Memory B cell (primary cell): ENCODE measurements at places on chromosomes 1 and 21.

DNA sequence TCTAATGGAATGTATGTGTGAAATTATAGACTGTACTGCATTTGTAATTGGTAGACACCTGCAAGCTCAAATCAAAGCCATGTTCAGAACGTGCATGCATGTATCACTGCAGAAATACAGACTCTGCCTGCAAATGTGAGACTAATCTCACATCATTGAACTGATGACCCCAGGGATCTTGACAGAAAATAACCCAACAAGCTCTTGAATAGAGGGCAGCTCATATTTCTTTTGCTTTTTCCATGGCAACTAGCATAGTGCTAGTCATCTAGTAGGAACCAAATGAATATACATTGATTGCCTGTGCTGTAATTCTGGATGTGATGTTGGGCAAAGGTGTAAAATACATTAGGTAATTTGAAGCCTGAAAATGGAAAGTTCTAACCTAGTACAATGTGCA lies 62.4 kb downstream of the PTPRC start:
- peak overlapping the region; percentile 8 for H3K27ac ChIP-seq
- peaks cover 35% of the 10 kb centered on the region for H3K4me1 ChIP-seq
- H3K27me3 ChIP-seq, result no peaks in the 10 kb centered on the region

DNA sequence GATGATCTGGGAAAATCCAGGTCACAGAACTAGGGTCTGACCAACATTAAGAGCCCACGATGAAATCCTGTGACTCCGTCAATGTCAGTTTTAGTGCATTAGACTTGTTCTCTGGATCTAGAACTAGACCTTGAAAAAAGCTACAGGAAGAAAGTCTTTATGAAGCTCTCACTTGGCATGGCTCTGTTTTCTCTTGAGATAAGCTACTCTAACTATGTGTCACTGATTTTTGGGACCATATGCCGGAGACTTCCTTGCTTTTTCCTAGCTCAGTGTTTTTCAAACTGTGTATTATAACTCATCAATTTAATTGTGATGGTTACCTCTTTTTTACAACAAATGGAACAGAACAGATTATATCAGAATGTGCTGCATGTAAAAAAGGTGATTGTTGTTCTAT lies 379.7 kb upstream of the DAB1 start:
- peaks cover 3% of the 10 kb centered on the region for H3K27me3 ChIP-seq
- no peak for DNase-seq
- no peak overlapping the region for H3K27ac ChIP-seq
- peaks cover 2% of the 10 kb centered on the region for H3K4me1 ChIP-seq
- no peaks in the 10 kb centered on the region for H3K36me3 ChIP-seq
- no peak overlapping the region for H3K4me3 ChIP-seq

- no peak overlapping the region for H3K27ac ChIP-seq
- no peak for DNase-seq
These were observed 31.7 kb upstream of the ITLN1 start for GRCh38 chr1:160916666-160917065.

DNA sequence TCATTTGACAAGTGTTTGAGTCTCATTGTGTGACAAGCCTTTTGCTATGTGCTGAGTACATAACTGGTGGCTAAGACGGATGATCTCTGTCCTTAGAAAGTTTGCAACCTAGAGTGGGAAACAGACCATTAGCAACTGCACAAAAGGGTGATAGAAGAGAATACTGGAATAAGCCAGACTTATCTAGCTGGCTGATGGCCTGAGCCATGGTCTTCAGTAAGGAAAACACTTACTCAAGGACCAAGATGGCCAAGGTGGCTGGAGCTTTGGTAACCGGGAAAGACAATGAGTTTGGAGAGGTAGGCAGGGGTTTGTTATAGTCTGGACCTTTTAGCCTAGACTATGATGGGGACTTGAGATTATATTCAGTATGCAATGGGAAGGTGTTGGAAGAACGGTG lies 1.6 kb upstream of the TAF12 start:
- H3K4me1 ChIP-seq, result peaks cover 25% of the 10 kb centered on the region
- H3K27ac ChIP-seq, result peak overlapping the region; percentile 95
- H3K4me3 ChIP-seq, result peak overlapping the region; percentile 96

GRCh38 chr1:26780344-26780957 lies 7.3 kb upstream of the PIGV start:
- DNase-seq, result no peak
- peak overlapping the region; percentile 28 for H3K27ac ChIP-seq
- no peaks in the 10 kb centered on the region for H3K27me3 ChIP-seq
- H3K4me1 ChIP-seq, result peaks cover 31% of the 10 kb centered on the region
- H3K36me3 ChIP-seq, result peaks cover 28% of the 10 kb centered on the region
- H3K4me3 ChIP-seq, result no peak overlapping the region

DNA sequence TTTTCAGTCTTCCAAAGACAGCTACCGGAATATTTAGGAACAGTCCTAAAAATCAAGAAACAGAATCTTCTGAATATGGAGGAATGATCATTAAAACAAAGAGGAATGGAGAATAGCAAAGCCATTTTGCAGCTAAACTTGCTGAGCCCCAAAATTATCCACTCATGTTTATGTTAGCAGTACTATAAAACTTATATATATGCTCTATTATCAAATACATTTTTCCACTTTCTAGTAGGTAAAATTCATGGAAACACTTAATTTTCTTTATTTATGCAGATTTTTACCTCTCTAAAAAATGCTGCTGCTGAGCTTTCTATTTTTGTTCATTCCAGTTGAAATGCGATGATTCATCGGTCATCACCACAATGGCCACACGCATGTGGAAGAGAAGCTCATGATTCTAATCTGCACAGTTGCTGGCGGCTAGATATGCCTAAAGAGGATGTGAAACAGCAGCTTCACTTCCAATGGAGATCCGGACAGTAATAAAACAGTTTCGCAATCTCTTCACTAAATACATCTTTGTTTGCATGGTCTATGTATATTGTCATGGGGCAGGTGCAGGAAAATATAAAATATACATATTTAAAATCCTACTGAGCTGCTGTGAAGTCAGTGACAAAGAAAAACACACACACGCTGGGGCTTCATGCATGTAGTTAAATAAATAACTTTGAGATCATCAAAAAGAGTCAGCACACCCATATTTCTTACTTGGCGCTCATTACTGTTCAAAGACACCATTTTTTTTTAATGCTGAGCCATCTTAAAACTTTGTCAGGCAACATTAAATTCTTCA lies 292.2 kb downstream of the SMYD3 start:
- H3K4me1 ChIP-seq, result peaks cover 8% of the 10 kb centered on the region
- DNase-seq, result no peak
- H3K4me3 ChIP-seq, result no peak overlapping the region

DNA sequence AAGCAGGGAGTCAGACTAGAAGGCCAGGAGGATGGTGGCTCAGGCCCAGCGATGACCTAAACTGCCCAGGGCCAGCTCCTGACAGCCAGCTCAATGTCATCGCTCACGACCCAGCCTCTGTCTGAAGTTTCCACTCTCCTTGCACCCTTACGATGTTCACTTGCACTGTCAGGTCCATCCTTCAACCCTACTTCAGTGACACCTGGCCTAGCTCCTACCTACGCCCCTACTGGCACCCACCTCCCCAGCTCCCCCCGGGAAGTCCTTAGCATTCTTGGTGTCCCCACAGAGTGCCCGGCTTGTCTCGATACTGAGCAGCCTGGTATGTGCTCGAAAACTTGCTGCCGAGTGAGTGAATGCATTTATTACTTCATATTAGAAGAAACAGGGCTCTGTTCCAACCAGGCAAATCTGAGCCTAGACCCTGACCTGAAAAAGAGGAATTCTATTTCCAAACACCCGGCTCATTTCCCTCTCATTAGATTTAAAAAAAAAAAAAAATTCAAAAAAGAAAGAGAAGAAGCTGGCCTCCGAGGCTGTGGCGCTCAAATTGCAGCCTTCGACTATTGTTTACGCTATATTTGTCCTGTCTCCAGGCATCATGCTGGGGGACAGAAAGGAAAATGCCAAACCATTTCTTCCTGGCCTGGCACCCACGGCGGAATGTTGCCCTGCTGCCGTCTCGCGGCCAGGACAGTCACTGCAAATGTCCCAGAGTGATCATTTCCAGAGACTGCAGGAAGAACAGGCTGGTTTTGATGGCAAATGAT lies 29.8 kb upstream of the LRRC38 start:
- H3K4me3 ChIP-seq, result no peak overlapping the region
- no peaks in the 10 kb centered on the region for H3K4me1 ChIP-seq
- no peak overlapping the region for H3K27ac ChIP-seq
- no peaks in the 10 kb centered on the region for H3K36me3 ChIP-seq
- DNase-seq, result no peak

DNA sequence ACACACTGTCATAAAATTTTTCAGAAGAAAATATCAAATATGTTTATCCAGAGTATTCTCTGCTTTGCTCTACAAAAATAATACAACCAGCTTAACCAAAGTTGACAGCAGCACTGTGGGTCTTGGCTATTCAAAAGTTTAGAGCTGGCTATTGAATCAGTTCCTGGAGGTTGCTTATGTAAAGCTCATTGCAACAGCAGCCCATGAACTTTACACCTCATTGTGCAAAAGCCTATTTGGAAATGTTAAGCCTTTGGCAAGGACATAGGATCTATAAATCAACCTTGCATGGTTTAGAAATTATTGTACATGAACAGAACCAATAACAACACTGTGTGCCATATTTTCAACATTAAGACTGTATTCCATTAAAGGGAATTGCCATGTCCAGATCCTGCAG lies 714.9 kb downstream of the ADGRL2 start:
- DNase-seq, result no peak
- no peaks in the 10 kb centered on the region for H3K36me3 ChIP-seq
- no peak overlapping the region for H3K4me3 ChIP-seq
- no peak overlapping the region for H3K27ac ChIP-seq
- no peaks in the 10 kb centered on the region for H3K27me3 ChIP-seq

DNA sequence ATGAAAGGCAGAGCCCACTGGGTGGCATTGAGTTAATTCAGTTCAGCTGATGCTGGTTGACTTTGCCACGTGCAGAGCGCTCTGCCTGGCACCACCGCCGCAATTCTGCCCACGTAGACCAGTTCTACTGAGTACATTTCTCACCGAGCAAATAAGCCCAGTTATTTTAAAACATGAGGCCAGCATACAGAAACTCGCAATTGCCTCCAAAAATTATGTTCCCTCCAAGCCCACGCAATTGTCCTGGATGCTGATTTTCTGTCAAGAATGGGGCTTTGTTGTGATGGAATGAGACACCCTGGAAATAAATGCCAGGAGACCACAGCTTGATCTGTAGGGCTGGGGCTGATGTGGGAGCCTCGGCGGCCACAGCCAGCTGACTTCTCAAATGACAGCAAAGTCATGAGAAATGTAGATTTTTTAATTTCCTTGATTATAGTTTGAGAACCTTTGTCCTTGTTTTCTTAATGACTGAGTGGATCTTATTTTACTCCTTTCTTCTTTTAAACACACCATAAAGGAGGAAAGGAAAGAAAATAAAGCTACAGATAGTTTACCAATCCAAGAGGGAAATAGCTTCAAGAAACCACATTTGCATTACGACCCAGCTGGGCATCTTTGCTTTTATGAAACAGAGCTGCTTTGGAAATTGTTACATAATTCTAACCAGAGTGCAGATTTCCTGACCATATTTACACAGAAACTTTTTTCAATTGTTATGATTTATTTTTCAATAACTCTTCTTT lies 11.6 kb upstream of the PARP1 start:
- no peak for DNase-seq
- H3K4me3 ChIP-seq, result no peak overlapping the region
- H3K27ac ChIP-seq, result no peak overlapping the region
- H3K27me3 ChIP-seq, result no peaks in the 10 kb centered on the region
- no peaks in the 10 kb centered on the region for H3K36me3 ChIP-seq

DNA sequence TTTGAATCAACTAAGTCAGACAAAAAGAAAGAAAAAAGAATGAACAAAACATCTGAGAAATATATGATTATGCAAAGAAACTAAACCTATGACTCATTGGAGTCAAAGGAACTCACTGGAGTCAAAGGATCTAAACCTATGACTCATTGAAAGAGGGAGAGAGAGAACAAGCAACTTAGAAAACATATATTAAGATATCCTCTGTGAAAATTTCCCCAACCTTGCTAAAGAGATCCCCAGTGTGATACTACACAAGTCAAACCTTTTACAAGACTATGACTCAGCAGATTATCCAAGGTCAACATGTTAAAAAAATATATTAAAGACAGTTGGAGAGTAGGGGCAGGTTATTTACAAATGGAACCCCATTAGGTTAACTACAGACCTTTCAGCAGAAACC lies 1538.3 kb downstream of the NCAM2 start:
- no peaks in the 10 kb centered on the region for H3K27me3 ChIP-seq
- H3K4me1 ChIP-seq, result no peaks in the 10 kb centered on the region
- no peak overlapping the region for H3K4me3 ChIP-seq
- DNase-seq, result no peak
- H3K36me3 ChIP-seq, result no peaks in the 10 kb centered on the region

- DNase-seq, result no peak
- H3K36me3 ChIP-seq, result no peaks in the 10 kb centered on the region
- no peak overlapping the region for H3K27ac ChIP-seq
- no peak overlapping the region for H3K4me3 ChIP-seq
These were observed 41.5 kb downstream of the KRTAP10-1 start for GRCh38 chr21:44498280-44499210.

DNA sequence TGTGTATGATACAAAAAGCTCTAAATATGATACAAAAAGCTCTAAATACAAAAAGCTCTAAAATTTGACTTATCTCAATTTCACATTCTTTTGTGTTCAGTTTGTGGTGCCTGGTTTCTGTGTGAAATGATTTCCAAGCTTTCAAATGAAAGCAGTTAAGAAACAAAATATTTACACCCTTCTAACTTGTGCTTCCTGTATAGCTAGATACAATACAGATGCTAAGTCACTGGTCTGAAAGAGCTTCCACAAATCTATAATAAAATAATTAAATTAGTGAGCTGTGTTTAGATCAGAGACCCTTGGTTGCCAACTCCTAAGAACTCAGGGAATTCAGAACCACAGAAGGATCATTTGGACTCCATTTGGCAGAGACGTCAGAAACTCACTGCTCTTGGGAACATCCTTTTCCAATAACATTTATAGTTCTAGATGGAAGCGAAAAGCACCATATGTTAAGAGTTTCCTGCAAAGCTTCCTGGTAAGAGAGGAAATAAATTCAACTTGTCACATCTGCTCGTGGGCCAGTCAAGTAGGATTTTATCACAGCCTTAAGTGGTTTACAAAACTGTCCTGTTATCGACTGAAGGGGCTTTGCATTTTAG lies 1079.1 kb downstream of the ADGRL2 start:
- DNase-seq, result no peak
- H3K4me1 ChIP-seq, result no peaks in the 10 kb centered on the region
- H3K27me3 ChIP-seq, result peaks cover 1% of the 10 kb centered on the region
- H3K27ac ChIP-seq, result no peak overlapping the region
- H3K36me3 ChIP-seq, result no peaks in the 10 kb centered on the region

DNA sequence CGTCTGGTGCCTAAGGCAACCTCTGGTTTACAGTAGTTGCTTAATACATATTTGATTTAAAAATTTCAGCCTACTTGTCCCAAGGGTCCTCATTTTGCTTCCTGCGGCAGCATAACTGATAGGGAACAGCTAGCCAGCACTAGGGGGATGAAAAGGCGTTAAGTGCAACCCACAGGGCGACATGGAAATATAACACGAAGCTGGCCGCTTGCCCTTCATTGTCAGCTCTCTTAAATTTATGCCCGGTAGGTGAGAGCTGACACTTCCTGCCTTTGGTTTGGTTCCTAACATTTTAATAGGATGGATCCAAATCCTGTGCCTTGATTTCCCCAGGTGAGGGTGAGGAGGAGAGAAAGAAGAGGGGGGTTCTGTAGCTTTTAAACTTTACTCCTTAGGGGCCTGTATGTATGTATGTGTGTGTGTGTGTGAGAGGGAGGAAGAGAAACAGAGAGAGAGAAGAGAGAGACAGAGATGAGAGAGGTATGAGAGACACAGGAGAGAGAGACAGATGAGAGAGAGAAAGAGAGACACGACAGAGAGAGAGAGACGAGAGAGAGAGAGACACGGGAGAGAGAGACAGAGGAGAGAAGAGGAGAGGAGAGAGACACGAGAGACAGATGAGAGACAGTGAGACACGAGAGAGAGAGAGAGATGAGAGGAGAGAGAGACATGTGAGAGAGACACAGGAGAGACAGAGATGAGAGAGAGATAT lies 938 bp upstream of the ACTN2 start:
- H3K36me3 ChIP-seq, result peaks cover 5% of the 10 kb centered on the region
- peak overlapping the region; percentile 5 for H3K27ac ChIP-seq
- DNase-seq, result no peak
